ENCODE measurements at places on chromosomes 1 and 21.

- no peak for DNase-seq
Measured at GRCh38 chr21:33481314-33481943, 1.7 kb upstream of the TMEM50B start.

DNA sequence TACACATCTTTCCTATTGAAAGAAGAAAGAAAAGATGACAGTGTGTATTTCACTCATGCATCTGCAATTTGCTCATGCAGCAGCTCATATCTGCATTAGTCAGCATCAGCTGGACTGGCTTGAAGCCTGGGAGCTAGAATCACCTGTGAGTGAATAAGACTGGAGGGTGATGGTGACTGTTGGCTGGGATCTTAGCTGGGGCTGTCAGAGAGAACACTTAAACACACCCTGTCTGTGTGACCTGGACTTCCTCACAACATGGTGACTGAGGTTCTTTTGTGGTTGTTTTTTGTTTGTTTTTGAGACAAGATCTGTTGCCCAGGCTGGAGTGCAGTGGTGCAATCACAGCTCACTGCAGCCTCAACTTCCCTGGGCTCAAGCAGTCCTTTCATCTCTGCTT is 24.9 kb downstream of the KLHDC7A start:
- DNase-seq, result no peak

- no peak for DNase-seq
Measured at GRCh38 chr1:67468066-67468718, 38.0 kb upstream of the SERBP1 start.

DNA sequence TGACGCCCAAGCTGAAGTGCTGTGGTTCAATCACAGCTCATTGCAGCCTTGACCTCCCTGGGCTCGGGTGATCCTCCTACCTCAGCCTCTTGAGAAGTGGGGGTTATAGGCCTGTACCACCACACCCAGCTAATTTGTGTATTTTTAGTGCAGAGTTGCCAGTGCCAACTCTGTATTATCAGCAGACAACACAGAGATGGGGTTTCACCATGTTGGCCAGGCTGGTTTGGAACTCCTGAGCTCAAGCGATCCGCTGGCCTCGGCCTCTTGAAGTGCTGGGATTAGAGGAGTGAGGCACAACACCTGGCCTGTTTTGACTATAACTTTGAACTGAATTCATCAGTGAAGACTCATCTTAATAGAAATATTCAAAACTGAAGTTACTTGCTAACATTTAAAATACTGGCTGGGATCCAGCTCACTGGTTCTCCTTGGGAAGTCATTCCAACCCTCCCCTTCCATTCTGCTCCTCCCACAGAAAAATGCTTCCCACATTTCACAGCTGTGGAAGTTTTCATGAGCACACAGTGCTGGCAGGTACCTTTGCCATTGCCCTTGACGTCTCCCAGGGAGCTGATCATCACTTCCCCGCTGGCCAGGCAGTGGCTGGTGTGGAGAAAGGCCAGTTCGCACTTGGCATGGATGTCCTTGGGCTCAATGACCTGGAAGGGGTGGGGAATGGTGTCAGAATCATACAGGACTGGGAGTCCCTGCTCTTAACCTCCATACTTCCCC is 4.7 kb downstream of the SELENBP1 start:
- DNase-seq, result no peak

DNA sequence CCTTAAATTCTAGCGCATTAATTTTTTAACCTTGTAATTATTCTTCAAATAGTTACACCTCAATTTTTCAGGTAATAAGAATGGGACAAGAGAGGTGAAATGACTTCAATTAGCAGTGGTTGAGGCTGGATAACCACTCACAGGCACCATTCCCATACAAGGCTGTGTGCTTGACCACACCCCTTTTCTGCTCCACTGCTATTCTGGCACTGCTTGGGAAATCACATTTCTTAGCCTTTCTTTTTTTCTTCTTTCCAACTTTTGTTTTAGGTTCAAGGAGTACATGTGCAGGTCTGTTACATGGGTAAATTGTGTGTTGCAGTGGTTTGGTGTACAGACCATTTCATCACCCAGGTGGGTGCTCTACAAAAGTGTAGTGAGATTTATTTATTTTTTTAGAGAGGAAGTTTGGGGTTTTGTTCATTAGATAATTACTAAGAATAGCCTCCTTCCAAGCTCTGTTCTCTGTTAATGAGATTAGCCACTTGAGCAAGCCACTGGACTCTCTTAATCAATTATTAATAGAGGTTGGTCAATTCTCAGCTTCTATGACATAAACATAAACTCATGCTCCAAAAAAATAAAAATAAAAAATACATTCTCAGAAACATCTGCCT is 14.4 kb downstream of the ILDR2 start:
- no peak for DNase-seq

- DNase-seq, result no peak
Measured at GRCh38 chr1:240136402-240136801, 44.7 kb downstream of the FMN2 start.

DNA sequence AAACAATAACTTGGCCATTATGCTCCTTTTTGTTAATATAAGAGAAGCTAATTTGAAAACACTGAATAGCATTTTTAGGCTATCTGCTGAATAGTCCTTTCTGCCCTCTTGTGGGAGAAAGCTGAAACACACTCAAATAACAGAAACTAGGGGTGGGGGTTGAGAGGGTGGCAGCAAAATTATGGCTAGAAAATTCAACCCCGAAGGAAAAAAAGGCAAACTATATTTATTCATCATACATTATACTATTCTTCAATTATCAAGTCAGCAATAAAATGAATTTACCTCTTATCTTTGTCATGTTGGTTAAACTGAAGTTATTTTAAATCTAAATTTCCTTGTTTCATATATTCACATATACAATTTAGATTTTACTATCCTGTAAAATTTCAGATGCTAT is 255.9 kb downstream of the FAF1 start:
- peak; percentile 76 for DNase-seq

GRCh38 chr1:6280761-6281451 is 20.0 kb upstream of the GPR153 start:
- DNase-seq, result no peak

DNA sequence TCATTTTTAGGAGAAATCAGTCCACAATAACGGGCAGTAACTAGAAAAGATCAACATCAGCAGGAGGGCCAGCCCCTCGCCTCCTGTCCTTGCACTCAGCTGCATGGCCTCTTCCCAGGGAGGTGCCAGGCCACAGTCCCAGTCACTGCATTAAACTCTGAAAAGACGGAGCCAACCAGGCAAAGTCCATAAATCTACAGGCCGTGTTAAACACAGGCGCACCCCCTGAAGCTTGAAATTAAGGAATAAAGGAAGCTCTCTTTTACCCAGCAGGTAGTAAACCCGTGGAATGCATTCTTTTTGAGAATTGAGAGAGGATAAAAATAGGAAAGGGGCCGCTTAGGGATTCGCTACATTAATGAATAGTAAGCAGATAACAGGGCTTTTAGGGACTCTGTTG is 18.4 kb downstream of the H6PD start:
- DNase-seq, result peak; percentile 45

- peak; percentile 12 for DNase-seq
Measured at GRCh38 chr1:175394739-175395138, 202.2 kb upstream of the KIAA0040 start.

DNA sequence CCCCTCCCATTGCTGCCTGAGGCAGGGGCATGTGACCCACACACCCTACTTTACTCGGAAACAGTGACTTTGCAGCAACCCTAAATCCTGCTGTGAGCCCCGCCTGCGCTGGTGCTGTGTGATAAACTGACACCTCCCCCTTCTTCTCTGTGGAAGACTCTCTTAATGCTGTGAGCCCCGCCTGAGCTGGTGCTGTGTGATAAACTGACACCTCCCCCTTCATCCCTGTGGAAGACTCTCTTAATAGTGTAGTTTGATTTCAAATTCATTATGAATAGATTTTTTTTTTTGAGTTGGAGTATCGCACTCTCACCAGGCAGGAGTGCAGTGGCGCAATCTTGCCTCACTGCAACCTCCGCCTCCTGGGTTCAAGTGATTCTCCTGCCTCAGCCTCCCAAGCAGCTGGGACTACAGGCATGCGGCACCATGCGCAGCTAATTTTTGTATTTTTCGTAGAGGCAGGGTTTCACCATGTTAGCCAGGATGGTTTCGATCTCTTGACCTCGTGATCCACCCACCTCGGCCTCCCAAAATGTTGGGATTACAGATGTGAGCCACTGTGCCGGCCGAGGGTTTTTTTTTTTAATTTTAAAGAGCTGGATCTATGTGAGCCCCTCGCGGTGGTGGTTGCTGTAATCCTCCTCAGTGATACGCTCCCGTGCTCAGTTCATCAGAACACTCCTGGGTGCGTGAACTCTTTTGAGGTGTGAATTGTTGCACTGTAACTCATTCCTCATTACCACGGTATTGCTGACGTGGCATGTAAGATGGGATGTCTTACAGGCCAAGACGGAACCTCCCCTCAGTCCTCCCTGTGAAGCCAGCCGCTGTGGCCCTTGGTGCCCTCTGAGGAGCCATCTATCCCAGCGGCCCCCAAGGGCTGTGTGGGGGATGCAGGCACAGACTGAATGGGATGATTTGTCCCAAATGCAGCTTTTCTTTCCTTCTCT is 60.3 kb downstream of the GALNT2 start:
- DNase-seq, result peak; percentile 57

GRCh38 chr1:114033961-114034360 is 54.7 kb downstream of the OLFML3 start:
- DNase-seq, result no peak

DNA sequence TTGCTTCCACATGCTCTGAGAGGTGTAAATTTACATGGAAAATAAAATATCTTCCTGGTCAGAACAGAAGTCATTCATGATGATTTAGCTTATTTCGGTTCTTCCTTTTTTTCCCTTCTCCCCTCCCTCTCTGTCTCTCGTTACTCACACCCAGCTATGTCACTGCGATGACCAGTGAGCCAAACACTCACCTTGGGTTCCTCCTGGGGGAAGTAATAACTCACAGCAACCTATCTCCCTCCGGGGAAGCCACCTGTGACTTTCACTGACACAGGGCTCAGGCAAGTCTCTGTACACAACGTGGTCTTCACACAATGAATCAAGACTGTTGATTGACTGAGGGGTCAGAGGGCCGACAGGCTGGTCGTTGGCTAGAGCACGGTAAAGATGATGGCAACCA is 135.3 kb upstream of the VANGL1 start:
- no peak for DNase-seq

- no peak for DNase-seq
Measured at GRCh38 chr1:28266920-28267322, 7.6 kb downstream of the SESN2 start.

- DNase-seq, result no peak
Measured at GRCh38 chr1:215584389-215584788, 17.3 kb downstream of the KCTD3 start.

DNA sequence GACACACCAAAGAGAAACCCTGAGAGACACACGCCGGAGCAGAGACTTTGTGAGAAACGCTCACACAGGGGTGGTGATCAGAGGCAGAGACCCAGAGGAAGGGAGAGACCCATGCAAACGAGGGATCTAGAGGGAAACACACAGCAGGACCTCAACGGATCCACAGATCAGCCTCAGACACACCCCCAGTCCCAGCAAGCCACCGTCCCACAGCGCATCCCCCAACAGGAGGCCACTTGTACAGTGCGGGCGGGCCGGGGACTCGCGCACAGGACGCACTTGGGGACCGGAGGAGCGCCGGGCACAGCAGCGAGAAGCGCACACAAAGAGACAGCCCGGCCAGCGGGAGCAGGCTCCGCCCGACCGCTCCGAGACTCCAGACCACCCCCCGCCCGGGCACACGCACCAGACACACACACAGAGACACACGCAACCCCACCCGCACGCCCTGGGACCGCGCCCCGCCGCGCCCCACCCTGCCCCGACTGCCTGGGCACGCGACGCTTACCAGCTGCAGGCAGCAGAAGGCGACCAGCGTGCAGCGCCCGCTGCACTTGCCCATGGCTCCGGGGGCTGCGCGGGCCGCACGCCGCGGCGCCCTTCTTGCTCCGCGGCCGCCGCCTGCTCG is 587 bp downstream of the NKAIN1 start:
- DNase-seq, result peak; percentile 35

- peak; percentile 22 for DNase-seq
Measured at GRCh38 chr1:208158640-208159554, 85.3 kb downstream of the PLXNA2 start.

- peak; percentile 75 for DNase-seq
Measured at GRCh38 chr1:77219166-77219887, at the start of gene PIGK. Gene PIGK, minus strand, starts transcription at chr1:77219430. Its CDS starts 28 bp downstream, at chr1:77219402.

- no peak for DNase-seq
Measured at GRCh38 chr1:153543736-153544135, 1.9 kb downstream of the S100A4 start.

- peak; percentile 41 for DNase-seq
Measured at GRCh38 chr1:18234790-18235242, 127.2 kb downstream of the IGSF21 start.

GRCh38 chr1:6279066-6279465 is 18.2 kb upstream of the GPR153 start:
- DNase-seq, result no peak

DNA sequence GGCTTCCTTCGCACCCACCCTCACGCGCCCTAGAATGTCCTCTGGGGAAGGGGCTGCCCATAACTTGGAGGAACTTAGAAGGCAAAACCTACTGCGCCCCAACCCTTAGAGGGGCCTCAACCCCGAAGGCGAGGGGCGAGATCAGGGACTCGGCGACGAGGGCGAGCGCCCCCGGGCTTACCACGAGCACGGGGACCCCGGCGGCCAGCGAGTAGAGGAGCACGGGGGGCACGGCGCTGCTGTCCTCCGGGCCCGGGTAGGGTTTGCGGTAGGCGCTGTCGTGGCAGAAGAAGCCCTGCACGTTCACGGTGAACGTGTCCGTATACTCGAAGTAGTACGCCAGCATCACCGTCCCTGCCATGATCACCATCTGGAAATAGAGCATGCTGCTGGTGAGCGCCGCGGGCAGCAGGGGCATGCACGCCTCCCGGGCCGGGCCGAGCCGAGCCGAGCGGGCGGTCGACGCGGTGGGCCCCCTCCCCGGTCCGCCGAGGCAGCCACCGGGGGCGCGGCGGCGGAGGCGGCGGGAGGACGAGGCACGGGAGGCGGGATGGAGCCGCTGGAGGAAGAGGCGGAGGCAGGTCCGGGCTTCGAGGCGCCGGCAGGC is 304 bp downstream of the PLPPR5 start:
- no peak for DNase-seq

GRCh38 chr1:78553859-78554258 is 63.1 kb downstream of the PTGFR start:
- DNase-seq, result no peak

DNA sequence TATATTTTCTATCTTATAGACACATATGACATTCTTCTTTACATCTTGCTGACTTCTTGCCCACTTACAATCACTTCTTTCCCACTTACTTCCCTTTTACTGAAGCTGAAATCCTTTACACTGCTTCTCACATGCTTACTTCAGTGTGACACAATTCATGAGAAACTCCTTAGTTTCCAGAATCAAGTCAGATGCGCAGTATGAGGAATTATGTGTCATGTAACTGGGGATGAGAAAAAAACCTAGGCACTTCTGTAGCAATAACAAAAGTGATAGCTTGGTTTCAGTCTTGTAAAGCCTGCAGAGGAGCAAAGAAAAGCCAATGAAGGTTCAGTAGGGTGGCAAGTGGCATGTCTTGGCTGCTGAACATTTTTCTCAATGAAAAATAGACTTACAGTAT is 566.2 kb upstream of the RGS18 start:
- DNase-seq, result no peak
